ENCODE measurements at places on chromosomes 6 and 20.

DNA sequence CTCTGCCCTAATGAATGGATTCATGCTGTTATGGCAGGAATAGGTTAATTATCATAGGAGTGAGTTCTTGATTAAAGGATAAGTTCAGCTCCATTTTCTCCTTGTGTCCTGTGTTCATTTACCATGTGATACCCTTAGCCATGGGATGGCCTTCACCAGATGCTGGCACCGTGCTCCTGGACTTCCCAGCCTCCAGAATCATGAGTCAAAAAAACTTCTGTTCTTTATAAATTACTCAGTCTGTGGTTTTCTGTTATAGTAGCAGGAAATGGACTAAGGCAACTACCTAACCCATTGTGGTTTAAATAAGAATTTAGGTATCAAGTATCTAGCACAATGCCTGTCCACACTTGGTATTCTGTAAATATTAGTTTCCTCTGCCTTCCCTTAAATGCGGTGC, 223.5 kb downstream of the MEI4 start:
- DNase-seq = no peak

DNA sequence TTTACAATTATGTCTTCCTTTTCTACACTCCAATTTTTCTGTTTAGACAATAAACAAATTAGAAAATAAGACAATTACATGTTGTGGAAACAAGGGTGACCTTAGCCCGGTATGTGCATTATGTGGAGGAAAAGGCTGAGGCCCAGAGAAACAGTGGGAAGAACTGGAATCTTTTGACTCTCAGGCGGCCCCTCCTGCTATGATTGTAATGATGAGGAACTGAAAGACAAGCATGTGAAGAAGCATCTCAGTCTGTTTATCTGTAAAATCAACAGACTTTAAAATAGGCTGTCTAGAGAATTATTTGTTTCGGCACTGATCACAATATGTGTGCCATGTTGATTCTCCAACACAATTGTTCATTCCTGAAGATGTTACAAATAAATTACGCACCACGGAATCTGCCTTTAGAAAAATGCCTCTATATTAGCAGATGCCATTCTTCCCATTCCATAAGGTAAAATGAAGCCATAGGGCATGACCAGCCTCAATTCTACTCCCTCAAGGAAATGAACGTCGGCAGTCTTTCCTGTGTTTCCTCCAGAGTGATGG, 1201.6 kb upstream of the CITED2 start:
- no peak for DNase-seq

- no peak for DNase-seq
These were observed 202.9 kb downstream of the SYNDIG1 start for GRCh38 chr20:24672181-24672880.

DNA sequence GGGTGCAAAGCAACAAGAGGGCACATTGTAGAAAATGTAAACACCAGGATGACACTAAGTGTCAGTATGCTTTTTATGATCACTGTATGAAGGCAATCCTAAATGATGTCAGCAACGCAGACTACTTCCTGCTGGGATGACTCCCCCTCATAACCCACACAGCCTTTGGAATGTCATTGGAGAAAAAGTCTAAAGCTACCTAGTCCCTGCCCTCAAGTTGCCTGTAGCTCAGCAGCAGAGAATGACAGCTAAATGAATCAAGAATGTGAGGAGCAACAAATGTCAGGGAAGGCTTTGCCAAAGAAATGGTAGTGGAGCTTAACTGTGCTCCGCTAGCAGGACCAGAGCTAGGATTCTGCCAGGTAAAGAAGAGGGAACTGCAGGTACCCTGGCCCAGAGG, 555.6 kb downstream of the CD83 start:
- DNase-seq = no peak

GRCh38 chr6:169487579-169488436, 214.0 kb downstream of the WDR27 start:
- DNase-seq = no peak

DNA sequence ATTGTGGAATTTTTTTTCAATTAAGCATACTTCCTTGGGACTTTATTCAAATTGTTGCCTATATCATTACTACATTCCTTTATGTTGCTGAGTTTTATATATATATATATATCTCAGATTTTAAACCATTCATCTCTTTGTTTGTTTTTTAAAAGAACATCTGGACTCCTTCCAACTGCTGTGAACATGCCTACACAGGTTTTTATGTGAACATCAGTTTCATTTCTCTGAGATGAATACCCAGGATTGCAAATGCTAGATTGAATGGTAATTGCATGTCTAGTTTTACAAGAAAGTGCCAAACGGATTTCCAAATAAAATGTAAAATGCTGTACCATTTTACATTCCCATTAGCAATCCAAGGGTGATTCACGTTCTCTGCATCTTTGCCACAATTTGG, 1289.3 kb downstream of the HACE1 start:
- DNase-seq = no peak

Measured in CD4-positive, alpha-beta T cell treated with Interleukin-2 at 100 ng/mL for 4 hours (primary cell).